ENCODE measurements at places on chromosomes 3 and 15. TPM values are rescaled to one million over a fixed set of nuclear protein-coding genes. Genes with fewer than 3 reads are reported as not detected.

SCG5 gene
- 0.87 TPM for total RNA-seq

- no peak for ATAC-seq
Measured at GRCh38 chr15:74793135-74794028, 11.5 kb downstream of the CSK start.

DNA sequence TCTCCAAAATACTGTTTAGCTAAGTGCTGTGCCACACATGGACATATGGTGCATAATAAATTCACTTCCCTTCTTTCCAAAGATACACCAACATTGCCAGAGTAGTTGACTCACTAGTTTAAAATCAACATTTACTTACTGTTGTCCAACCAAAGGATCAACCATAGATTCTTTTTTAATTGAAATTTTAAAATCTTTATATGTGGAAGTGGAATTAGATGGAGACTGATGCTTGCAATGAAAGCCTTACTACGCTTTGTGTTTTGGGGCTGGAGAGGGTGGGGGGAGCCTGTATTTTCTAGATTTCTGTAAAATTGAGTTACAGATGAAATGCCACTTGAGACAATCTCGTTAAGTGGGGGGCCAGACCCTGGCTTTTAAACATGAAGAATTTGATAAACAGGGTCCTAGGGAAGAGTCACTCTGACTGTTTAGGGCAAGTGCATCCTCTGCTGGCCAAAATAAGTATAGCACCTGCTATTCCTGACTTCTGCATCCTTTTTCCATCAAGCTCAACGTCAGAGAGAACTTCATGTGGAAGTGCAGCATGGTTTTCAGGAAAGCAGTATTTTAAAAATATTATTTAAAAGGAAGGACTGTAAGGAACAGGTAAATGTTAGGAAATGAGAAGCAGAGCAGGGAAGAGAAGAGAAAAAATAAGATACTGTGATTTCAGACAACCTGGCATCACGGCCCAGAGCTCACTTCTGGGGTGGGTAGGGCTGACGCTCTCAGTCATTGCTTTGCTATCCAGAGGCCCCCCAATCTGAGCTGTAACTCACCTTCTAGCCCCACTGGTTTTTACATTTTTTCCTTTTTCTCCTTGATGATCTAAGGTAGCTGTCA lies 76.7 kb downstream of the BOC start:
- ATAC-seq: peak; percentile 35

MNS1 gene
- 2.0 TPM for total RNA-seq

DNA sequence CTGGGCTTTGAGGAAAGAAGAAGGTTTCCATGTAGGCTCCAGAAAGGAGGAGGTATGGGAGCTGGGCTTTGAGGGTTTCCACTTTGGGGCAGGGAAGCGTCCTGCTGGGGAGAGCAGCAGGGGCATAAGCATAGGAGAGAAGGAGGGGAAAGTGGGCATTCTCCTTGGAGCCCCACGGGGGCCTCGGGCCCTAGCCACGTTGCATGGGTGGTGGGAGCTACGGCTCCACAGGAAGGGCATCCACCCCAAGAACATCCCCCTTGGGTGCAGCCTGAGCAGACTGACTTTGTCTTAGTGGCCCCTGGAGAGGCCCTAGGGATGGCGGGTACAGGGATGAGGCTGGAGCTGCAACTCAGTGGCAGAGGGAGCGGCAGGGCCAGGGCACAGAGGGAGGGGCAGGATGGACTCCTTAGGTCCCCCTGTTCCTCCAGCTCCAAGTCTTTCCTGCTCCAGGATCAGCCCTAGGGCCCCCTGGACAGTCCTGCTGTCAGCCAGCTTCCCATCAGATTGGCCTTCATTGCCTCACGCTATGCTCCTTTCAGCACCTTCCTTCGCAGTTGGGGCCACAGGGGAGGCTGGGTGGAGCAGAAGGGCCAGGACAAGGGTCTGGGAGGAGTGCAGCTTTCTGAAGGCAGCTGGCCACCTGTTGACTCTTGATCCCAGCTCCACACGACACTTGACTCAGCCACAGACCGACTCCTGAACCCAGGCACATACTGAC lies 22.9 kb downstream of the PRR20G start:
- ATAC-seq: no peak

TRAIP gene
- 1.6 TPM for total RNA-seq

DNA sequence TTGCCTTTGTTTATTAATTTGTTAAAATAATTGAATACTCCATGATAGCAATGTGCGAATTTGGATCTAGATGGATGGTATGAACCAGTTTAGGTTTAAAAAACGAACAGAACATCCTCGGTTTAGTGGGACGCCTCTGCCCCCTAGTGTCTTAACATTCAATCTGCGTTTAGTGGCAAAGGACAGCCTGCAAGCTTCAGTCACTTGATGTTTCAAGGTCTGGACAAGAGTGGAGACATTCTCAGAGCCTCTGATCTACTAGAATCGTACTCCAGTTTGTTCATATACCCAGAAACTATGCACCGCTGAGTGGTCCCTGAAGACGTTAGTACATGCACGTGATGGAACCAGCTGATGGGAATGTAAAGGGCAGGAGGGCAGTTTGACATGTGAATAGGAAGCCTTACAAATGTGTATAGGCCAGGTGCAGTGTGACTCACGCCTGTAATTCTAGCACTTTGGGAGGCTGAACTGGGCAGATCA lies 17.8 kb upstream of the ATP13A4 start:
- ATAC-seq: no peak

FGD5 gene
- 16.7 TPM for total RNA-seq

GRCh38 chr3:35680866-35681650 lies 41.7 kb downstream of the ARPP21 start:
- ATAC-seq: no peak

DNA sequence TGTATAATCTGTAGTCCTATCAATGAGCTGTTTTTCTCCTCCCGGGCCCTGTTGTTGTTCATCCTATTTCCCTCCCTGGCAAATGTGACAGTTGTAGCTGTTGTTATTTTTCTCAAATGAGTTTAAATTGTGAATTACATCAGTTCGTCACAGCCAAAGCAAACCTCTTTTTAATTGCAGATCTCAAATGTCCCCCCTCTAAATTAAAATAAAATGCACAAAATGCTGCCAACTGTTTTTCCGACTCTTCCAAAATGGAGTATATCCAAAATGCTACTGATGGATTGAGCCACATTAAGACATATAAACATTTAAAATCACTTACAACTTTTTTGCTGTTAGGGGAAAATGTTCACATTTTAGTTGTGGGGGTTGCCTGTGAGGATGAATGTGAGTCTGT lies 29.8 kb upstream of the SUCLG2 start:
- ATAC-seq: no peak

- ATAC-seq: no peak
Measured at GRCh38 chr3:78497767-78498166, 1270.0 kb downstream of the ROBO1 start.

EHHADH gene
- 3.2 TPM for total RNA-seq

GOLGA8G gene
- not detected for total RNA-seq

DNA sequence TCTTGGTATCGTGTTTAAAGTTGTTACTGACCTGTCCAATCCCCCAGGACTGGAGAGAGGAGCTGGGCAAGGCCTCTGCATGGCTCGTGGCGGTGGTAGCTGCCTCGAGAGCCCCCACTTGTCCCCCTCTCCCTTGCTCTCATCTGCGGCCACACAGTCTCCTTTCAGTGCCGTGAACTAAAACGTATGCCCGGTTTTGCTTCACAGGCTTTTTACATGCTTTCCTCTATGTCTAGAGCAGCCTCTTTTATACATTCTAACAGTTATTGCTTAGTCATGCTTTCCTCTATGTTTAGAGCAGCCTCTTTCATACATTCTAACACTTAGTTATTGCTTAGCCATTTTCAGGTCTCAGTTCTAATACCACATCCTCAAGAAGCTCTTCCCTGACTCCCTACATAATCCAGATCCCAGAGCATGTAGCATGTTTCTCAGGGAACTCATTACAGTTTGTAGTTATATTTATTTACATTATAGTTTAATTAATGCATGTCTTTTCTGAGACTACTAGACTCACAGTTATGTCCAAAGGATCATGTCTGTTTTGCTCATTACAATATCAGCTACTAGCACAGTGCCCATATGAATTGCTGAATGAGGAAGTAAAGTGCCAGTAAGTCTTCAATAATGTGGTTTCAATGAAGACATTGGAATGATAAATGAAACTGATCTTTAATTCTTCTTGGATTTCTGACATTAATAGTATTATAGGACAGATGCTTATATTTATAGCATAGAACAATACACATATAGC lies 66.5 kb upstream of the TBL1XR1 start:
- ATAC-seq: no peak

- ATAC-seq: no peak
Measured at GRCh38 chr3:65593780-65594752, 444.7 kb downstream of the MAGI1 start.

- no peak for ATAC-seq
Measured at GRCh38 chr3:65888196-65888595, 150.5 kb downstream of the MAGI1 start.

DNA sequence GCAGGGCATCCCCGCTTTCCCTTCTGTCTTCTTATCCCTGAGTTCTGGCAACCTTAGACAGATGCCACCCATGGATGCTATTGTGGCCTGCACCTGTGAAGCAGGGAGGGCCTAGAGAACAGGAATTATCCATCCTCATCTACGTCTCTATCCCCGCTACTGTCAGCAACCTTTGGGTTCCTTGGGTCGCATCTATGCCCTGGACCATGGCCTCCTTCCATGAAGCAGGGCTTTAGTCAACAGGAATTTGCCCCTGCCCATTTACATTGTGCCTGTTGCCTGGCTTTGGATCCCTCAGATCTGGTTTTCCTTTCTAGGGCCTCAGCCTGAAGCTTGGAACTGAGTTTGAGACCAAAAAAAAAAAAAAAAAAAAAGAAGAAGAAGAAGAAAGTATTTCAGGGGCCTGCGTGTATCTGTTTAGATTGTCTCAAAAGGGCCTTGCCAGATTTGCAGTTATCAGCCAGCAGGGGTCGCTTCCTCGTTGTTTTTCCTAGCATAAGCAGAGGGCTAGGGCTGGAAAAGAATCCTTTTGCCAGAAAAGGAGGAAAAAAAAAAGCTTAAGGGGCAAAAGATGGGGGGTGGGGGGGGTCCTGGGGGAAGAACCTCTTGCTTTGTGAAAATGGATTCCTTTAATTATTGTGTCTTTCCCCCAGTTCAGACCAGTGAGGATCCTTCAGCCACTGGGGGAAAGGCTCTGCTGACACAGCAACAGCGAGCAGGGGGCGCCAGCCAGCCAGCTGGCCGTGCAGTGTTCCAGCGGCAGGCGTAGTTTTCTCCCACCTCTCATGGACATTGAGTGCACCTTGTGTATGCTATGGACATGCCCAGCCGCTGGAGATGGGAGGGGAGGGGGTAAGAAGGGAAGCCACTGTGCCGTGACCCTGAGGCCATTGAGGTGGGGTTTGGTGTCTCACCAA lies 65.7 kb upstream of the ALDH1L1 start:
- ATAC-seq: peak; percentile 70

CLSTN2 gene
- total RNA-seq: 9.7 TPM

DNA sequence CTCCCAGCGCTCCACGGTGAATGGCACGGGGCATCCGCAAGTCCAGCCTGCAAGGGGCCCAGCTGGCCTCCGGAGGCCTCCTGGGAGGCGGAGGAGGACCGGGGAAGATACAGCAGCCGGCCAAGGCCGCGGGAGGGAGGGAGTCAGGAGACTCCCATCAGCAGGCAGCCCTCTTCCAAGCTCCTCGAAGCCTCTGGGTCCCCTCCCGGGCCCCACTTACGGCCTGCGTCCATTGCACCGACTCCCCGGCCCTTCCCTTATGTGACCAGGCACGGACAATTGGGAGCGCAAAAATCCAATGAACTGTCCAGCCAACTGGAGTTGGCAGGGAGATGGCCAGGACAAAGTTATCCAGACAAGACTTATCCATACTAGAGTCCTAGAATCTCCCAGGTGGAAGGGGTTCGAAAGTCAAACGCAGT lies 668 bp downstream of the MFGE8 start:
- peak; percentile 29 for ATAC-seq

SSUH2 gene
- not detected for total RNA-seq

DNA sequence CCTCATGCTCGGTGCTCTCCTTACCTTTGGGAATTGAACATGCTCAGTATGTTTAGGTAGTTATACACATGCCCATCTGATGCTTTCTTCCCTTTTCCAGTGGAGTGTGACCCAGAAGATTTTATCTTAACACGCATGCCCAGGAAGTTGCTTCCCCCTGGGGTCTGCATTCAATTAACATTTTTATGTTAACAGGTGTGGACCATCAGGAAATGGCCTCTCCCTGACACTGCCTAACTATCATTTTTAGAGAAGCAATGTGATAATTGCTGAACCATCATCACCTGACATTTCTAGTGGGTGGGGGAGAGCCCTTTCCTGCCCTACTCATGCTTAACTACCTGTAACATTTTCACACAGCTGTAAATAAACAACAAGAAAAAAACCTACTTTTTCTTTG lies 55.1 kb upstream of the TGFBR2 start:
- ATAC-seq: no peak

SCN5A gene
- total RNA-seq: 1.7 TPM

GRAMD2A gene
- total RNA-seq: 0.39 TPM

- ATAC-seq: peak; percentile 89
Measured at GRCh38 chr3:153927107-153927506, 194.1 kb upstream of the ARHGEF26 start.

DNA sequence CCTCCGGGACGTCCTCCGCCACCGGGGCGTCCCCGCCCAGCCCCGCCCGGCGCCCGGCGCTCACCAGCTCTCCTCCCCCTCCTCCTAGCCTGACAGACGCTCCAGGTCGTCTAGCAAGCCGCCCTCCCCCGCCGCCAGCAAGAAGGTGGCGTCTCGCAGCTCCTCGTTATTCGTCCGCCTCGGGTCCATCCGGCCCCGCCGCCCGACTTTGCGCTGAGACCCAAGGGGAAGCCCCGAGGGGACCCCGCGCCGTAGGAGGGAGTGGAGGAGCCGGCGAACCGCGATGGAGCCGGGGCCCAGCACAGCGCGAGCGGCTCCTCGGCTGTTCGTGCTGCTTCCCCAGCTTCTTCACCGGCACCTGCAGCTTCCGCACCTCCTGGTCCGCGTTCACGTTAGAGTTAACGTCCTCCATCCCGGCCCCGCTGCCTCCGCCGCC lies 26.3 kb upstream of the MTHFS start:
- peak; percentile 70 for ATAC-seq

GOLGA6A gene
- total RNA-seq: 0.15 TPM

EIF5A2 gene
- total RNA-seq: 11.4 TPM

FGF7 gene
- 73.2 TPM for total RNA-seq

HRH1 gene
- 7.4 TPM for total RNA-seq
